Stimulated activated CD8-positive, alpha-beta memory T cell treated with anti-CD3 and anti-CD28 coated beads, Interleukin-15, amount 100 ng/mL, for 24 hours (primary cell): ENCODE measurements at places on chromosomes 16 and 17.

- no peak for DNase-seq
These were observed 6.1 kb downstream of the DHODH start for GRCh38 chr16:72014675-72015074.

DNA sequence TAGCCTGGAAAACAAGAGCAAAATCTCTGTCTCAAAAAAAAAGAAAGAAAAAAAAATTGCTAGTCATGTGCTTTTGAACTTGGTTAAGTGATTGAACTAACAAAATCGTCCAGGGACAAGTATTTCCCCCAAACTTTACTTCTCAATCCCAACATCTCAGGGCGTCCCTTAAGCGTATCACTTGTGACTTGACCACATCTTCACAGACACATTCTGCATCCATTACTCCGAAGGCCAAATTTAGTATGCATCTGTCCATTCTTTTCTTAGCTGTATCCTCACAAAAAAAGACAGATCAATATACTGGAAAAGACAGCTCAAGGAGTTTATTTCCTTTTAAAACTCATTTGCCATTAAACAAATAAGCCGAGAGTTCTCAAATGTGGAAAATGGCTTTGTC lies 5.9 kb upstream of the JPT1 start:
- DNase-seq = no peak

DNA sequence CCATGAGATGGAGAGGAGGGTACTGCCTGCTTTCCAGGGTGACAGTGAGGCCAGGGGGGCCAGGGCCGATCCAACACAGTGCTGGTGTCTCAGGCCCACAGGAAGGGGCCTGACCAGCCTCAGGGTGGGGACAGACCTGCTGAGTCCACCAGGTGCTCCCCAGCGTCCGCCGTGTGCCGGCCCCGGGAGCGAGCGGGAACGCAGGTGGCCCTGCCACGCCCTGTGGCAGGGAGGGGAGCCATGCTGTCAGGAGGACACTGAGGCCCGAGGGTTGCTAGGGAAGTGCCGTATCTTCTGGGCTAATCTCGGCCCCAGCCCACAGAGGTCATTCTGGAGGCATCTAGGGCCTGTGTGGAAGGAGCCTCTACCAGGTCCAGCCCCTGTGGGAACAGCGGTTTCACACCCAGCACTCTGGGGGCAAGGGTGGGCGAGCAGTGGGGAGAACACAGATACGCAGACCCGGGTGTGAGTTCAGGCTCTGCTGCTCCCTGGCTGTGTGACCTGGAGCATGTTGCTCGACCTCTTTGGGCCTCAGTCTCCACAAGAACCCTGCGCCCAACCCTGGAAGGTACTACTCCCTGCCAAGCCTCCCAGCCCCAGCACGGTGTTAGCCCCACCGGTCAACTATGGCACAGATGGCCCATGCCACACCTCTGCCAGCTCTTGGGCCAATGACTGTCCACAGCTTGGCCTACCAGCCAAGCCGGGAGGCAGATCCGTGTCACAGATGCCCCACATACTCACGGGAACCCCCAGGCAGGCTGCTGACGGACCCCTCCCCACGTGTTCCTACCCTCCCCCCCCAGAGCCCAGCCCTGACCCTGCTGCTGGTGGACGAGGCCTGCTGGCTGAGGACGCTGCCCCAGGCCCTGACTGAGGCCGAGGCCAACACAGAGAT lies 43.9 kb upstream of the ZC3H18 start:
- no peak for DNase-seq

DNA sequence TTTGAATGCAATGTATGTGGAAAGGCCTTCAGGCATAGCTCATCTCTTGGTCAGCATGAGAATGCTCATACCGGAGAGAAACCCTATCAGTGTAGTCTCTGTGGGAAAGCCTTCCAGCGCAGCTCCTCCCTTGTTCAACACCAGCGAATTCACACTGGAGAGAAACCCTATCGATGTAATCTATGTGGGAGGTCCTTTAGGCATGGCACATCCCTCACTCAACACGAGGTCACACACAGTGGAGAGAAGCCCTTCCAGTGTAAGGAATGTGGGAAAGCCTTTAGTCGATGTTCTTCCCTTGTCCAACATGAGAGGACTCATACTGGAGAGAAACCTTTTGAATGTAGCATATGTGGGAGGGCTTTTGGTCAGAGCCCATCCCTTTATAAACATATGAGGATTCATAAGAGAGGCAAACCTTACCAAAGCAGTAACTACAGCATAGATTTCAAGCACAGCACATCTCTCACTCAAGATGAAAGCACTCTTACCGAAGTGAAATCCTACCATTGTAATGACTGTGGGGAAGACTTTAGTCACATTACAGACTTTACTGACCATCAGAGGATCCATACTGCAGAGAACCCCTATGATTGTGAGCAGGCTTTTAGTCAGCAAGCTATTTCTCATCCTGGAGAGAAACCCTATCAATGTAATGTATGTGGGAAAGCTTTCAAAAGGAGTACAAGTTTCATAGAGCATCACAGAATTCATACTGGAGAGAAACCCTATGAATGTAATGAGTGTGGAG lies 24.7 kb downstream of the ZFP90 start:
- DNase-seq = no peak

DNA sequence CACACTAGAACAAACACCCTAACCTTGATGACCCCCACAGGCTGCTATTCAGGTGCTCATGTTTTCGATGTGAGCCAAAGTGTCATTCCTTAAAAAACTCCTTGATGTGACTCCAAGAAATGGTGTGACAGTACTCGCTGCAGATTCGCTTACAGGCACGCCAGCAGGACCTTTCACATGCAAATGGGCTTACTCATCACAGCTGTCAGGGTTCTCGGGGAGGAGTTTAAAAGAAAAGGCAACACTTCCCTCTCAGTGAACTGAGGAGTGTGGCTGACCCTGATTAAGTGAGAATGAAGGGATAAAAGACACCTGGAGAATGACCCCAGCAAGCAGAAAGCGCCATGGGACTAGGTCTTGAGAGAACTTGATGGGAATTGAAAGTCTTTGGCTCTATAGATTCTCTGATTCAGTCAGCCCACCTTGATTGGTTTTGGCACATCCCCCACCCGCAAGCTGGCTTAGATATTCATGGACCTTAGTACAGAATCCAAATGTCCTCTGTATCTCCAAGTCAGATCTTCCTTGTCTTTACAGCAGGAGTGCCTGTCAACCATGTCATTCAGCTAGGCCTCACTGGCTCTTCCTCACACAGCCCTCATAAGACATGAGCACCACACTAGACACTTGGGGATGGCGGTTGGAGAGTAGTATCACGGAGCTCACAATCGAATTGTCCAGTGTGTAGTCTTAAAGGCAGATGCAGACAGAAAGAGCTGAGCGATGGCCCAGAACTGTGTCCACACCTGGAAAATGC lies 82.6 kb downstream of the HIC1 start:
- DNase-seq = no peak

DNA sequence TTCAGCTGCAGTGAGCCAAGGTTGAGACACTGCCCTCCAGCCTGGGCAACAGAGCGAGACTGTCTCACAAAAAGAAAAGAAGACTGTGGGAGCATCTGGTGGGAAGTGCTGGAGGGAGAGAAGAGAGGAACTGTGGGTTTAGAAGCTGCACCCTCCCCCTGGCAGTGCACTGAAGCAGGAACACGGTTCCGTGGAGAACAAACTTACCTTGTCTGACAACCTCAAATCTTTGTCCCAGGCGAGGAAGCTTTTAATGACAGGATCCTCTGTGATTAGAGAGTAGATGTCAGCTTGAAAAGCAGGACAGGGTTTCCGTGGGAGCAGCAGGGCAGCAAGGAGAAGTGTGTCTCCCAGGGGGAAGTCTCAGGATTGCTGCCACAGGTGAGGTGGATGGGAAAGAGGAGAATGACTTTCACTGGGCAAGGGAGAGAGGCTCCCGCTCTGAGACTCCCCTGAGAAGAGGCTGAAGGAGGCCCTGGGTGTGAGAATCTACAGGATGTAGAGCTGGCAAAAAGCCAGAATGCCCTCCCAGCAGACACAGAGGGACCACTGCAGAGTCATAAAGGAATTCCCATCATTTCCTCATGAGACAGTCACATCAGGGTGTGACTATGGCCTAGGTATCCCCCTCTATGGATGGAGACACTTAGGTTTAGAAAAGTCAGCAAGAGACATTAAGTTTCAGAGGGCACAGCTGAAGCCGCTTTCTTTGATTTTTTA lies 22.9 kb downstream of the PRR11 start:
- DNase-seq = no peak

DNA sequence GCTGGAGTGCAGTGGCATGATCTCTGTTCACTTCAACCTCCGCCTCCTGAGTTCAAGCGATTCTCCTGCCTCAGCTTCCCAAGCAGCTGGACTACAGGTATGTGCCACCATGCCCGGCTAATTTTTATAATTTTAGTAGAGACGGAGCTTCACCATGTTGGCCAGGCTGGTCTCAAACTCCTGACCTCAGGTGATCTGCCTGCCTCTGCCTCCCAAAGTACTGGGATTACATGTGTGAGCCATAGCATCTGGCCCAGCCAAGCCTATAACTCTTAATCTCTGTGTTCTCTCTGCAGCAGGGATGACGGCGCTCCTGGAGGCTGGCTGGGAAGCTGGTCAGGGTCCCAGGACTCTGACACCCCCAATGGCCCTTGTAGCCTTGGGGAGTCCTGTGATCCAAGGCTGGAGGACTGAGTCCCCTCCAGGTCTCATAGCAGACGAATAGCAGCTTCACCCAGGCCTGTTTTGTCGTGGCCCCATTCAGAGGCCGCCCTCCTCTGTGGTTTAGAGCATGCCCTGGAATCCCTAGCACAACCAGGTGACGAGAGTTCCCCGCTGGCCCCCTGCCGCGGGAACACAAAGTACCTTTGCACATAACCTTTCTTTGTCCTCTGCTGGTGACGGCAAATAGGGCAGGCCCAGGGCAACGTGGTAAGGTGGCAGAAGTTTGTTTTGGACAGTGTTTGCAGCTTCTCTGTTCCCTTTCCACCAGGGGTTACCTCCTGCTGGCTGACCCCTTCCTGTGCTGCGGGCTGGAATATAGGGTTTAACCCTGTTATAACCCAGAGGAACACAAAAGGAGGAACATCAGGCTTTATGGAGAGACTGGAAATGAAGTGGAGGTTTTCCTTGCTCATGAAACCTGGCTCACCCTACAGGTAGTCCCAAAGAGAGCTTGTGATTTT lies 43.0 kb upstream of the TOB1 start:
- no peak for DNase-seq

- DNase-seq = no peak
These were observed 600.5 kb upstream of the RBFOX1 start for GRCh38 chr16:6732166-6732565.
